ENCODE measurements at places on chromosomes 2 and 18.

- no peak for DNase-seq
Observed at GRCh38 chr2:43890855-43891254, 52.1 kb downstream of the ABCG8 start.

DNA sequence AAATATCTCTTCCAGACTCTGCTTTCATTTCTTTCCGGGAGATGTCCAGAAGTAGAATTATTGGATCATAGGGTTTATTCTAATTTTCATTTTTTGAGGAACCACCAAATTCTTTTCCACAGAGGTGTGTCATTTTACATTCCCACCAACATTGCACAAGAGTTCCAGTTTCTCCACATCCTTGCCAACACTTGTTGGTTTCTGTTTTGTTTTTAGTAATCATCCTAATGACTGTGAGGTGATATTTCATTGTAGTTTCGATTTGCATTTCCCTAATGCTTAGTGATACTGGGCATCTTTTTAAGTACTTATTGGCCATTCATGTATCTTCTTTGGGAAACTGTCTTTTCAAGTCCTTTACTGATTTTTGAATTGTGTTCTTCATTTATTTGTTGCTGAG, 513.1 kb downstream of the PARD3B start:
- no peak for DNase-seq

- DNase-seq = no peak
Observed at GRCh38 chr2:29109246-29109645, 6.0 kb upstream of the CLIP4 start.

- DNase-seq = no peak
Observed at GRCh38 chr2:222548992-222549391, 106.9 kb downstream of the FARSB start.

DNA sequence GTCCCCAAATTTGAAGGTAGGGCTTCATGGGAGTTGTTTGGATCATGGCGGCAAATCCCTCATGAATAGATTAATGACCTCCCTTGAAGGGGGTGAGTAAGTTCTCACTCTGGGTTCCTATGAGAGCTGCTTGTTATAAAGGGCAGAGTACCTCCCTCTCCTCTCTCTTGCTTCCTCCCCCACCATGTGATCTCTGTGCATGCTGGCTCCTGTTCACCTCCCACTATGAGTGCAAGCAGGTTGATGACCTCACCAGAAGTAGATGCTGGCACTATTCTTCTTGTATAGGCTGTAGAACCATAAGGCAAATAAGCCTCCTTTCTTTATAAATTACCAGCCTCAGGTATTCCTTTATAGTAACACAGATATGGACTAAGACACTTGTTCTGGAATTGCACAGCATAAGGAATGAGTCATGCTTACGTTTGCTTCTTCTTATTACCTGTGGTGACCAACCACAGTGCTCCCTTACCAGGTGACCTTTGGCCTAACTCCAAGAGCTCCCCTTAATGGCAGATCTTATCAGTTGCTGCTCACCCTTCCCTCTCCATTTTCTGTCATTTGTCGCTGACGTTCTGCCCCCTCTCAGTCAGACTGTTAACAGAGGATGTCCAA, 559.5 kb upstream of the GCFC2 start:
- DNase-seq = no peak

DNA sequence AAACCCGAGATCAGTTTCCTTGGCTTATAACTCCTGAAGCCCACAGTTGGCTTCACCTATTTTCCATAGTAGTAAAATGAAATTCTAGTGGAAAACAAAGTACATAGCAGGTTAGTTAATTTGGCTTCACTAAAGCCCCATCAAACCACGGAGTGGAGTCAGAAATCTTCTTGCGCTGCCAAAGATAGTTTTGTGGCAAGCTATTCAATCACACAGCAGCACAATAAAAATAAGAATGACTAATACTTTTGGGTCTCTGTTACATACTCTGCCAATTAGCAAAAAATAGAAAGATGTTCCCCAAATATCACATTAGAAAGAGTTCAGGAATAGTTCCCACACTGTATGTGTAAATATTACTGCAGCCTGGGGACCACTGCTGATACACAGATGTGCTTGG, 175.2 kb upstream of the NOL4 start:
- DNase-seq = no peak

GRCh38 chr2:105525201-105525600, 126.3 kb upstream of the FHL2 start:
- DNase-seq = no peak

GRCh38 chr2:13089971-13090370, 373.2 kb downstream of the TRIB2 start:
- no peak for DNase-seq

GRCh38 chr2:227036527-227036926, 127.5 kb downstream of the COL4A4 start:
- no peak for DNase-seq

DNA sequence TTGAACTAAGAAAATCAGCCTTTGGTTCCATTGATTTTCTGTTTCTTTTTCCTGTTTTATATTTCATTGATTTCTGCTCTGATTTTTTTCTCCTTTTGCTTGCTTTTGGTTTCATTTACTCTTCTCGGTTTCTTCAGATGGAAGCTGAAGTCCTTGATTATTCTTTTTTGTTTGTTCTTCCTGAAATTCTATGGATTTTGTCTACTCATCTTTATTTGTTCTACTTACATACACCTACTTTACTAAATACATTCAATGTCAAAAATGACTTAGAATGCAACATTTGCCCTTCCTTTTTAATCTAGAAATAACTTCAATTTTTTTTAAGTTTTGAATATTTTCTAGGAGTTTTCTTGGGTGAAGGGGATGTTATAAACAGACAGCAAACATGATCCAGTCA, 612.5 kb downstream of the METTL4 start:
- no peak for DNase-seq

- DNase-seq = no peak
Observed at GRCh38 chr2:135874777-135875365, 1.4 kb downstream of the MCM6 start.

DNA sequence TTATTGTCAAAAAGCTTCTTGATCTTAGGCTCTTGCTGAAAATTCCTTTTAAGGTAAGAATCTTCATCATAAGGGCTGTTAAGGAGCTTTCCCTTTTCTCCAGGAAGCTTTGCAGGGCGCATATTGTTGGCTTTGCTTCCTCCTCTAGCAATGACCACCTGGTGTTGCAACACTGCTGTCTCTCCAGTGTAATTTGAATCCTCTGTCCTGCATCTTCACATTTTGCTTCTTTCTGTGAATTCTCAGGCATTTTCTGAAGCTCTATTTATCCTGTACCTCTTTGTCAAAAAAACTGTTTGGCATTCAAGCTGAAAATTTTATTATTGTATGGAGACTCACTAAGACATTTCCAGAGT, 533.1 kb upstream of the CHAC2 start:
- DNase-seq = no peak

DNA sequence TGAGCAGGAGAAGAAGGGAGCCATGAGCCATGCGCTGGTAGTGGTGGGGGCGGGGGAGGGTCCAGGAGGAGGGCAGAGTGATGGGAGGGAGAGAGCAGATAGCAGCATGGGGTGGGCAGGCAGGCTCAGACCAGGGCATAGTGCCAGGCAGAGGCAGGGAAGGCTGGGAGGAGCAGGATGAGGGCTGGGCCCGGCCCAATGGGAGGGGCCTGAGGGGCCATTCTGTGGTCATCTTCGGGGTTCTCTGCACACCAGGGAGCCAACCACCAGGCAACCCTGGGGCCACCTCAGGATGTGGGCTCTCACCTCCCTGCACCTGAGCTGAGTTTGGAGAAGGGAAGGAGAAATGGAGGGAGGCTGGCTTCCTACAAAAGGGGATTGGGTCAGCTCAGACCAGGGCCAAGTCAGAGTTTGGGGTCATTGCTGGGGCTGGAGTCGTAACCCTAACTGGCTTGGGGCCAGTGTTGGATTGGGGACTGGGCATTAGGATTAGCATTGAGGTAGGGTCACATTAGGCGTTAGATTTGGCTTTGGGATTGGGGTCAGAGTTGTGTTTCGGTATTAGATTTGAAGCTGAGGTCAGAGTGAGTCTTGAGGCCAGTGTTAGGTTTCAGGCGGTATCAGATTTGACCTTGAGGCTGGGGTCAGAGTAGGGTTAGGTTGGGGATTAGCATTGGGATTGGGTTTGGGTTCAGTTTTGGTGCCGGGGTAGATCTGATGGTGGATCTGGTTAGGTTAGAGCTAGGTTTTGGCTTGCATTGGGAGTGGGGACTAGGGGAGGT, 11.2 kb downstream of the VIL1 start:
- no peak for DNase-seq

GRCh38 chr2:127078666-127079270, 28.2 kb downstream of the BIN1 start:
- no peak for DNase-seq
